ENCODE measurements at places on chromosomes 5 and 9.

- DNase-seq = no peak
Measured at GRCh38 chr9:129604766-129605163, 16.1 kb downstream of the C9orf50 start.

DNA sequence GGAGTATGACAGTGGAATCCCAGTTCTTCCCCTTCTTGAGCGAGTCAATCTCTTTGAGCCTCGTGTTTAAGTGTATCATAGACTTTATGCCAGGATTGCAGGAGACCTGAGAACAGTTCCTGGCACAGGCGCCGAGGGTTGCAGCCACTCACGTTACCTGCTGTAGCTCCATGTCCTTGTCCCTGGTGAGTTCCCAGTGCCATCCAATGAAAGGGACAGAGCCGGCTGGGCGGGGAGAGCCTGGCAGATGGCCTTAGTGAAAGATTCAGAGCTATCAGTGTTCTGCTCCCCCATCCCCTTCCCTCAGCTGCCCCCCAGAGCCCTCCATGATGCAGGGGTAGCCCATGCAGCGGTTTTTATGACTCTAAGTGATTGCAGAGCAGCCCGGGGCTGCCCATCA, 554.0 kb downstream of the BNC2 start:
- no peak for DNase-seq

GRCh38 chr5:171488876-171489275, 69.4 kb downstream of the FGF18 start:
- DNase-seq = no peak

DNA sequence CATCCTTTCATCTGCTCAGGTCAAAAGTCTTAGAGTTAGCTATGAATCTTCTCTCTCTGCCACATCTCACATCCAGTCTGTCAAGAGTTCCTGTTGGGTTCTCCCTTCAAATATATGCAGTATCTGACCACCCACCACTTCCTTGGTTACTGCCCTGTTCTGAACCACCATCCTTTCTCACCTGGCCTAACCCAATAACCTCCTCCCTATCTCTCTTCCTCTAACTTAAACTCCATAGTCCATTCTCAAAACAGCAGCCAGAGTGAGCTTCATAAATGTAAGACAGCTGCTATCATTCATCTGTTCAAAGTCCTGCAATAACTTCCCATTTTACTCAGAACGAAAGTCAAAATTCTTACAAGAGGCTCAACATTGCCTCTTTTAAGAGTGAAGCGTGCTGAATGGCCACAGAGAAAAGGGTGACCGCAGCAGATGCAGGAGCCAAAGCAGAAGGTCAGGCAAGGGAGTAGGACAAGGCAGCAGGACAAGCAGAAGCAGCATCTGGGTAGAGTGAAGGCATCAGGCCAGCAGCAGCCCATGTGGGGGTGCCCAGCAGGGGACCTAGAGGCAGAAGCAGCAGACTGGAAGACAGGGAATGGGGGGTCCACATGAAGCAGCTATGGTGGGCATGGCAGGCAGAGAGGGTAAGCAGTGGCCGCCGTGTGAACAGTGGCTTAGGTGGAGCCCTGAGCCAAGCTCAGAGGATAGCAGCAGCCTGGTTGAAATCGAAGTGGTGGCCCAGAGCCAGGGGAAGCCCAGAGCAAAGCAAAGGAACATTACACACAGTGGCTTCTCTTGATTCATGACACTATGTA, 39.3 kb upstream of the CDC42SE2 start:
- no peak for DNase-seq

GRCh38 chr5:61575103-61575502, 243.0 kb downstream of the ZSWIM6 start:
- DNase-seq = peak; percentile 89

All from AG08395 (cell line).